Mesenteric fat pad (tissue), 1 donor: ENCODE measurements at places on chromosomes 2 and 18. TPM values are rescaled to one million over a fixed set of nuclear protein-coding genes. Genes with fewer than 3 reads are reported as not detected.
A peak's percentile ranks its signal among the peaks of the same experiment; 100 is the strongest.

DNA sequence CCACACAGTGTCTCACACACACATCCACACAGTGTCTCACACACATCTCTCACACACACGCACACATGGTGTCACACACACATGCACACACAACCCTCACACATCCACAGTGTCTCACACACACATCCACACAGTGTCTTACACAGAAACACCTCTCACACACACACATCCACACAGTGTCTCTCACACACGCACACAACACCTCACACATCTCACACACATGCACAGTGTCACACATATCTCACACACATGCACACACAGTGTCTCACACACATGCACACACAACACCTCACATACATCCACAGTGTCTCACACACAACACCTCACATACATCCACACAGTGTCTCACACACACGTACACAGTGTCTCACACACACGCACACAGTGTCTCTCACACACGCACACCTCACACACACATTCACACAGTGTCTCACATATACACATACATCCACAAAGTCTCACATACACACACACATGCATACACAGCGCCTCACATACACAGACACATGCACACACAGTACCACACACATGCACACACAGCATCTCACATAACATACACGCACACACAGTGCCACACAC, 473.9 kb upstream of the HS6ST1 start:
- DNase-seq, result peak; percentile 35

The PLGLB1 gene
- not detected for total RNA-seq

GRCh38 chr2:148623086-148623485, 21.5 kb upstream of the EPC2 start:
- DNase-seq, result no peak

The CDKL4 gene
- total RNA-seq, result 0.96 TPM

DNA sequence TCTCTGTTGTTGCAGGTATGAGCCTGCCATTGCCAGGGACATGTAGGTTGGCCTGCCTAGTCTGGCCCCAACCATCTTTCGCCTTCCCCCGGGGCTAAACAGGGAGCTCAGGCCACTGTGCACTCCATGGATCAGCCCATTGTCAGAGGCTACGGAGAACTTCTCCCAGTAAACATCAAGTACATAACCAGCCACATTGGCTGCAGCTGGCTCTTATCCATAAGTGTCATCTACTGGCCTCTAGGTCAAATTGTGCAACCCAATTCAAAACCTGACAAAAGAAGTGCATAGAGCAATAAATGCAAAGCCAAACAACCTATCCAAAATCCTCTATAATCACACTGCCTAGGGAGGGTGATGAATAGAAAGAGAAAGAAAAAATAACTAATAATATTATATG, 418.1 kb upstream of the DCC start:
- no peak for DNase-seq

The RTP5 gene
- total RNA-seq, result not detected

The FAM110C gene
- total RNA-seq, result 1.4 TPM

The POTEI gene
- total RNA-seq, result not detected

DNA sequence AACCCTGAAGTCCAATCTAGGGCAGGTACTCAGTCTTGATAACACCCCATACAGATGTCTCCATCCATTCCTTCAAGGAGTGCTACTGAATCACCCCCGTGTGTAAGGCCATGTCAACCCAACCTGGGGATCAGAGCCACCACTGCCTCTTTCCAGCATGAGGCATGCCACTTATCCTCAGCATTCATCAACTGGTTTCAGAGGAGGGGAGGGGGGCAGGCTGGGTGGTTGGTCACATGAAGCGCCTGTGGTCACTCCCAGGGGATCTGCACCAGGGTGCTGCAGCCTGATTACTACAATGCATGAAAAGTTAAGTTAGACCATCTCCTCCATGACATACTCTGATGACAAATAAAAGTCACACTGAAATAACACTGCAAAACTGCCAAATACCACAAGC, 65.0 kb downstream of the UXS1 start:
- DNase-seq, result no peak

GRCh38 chr2:53752385-53752784, 15.2 kb upstream of the CHAC2 start:
- no peak for DNase-seq

- no peak for DNase-seq
These were observed 5.1 kb downstream of the KLHL23 start for GRCh38 chr2:169738566-169739229.

DNA sequence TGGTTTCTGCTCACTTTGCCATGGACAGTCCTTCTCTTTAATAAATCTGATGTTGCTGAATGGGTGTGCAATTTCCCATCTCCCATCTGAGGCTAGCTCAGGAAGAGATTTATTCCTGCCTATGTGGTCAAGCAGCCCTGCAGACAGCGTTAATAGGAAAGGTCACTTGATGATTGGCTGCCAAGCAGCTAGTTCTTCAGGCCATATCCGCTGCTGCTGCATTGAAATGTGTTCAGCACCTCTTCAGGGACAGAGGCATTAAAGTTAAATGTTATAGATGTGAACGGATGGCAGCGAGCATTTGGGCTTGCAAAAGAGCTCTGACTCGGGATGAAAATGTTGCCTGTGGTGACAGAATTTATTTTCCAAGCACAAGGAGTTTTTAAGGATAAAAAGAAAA, 474.2 kb downstream of the PIK3C3 start:
- no peak for DNase-seq

DNA sequence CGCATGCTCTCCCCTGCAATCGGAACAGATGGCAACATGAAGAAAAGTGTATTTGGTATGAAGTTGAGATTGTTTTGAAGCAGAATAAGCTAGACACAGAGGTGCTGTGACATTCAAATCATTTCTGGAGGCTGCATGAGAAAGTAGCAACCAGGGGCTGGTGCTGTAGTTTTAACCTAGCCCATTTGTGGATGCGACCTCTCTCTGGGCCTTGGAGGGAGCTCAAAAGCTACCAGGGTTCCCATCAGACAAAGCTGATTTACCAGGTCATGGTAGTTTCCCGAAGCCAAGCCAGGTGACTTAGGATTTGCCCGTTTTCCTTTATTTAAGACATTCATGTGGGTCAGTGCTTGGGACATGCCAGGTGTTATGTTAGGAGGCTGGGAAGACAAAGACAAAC, 77.5 kb downstream of the CIB4 start:
- DNase-seq, result peak; percentile 26

GRCh38 chr2:172674968-172675303, 60.7 kb upstream of the RAPGEF4 start:
- no peak for DNase-seq

DNA sequence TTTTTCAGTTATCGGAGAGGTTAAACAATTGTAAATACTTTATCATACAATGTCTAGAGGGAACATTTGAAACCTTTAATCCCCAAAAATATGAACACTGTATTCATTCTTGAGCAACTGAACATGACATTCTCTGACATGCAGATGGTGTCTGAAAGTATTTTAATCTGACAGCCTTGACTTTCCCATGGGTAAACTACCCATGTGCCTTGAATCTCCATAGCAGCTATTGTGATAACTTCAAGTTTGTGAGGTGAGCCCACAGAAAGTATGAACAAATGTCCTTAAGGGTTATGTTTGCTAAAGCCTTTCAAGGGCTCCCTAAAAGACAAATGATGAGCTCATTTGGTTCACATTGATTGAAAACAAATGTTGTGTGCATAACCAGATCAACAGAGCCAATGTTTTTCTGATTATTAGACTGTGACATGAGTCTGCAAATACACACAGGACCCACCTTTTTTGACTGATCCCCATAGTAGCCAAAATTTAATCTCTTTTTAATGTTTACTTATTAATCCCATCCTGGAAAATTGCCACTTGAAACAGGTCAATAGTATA, 1326.0 kb downstream of the LRP1B start:
- no peak for DNase-seq

- no peak for DNase-seq
These were observed 338.8 kb upstream of the ID2 start for GRCh38 chr2:8343031-8343430.
